ENCODE measurements at places on chromosomes 11 and 22.

- DNase-seq, result no peak
Observed at GRCh38 chr11:130653838-130654636, 205.6 kb downstream of the ADAMTS15 start.

DNA sequence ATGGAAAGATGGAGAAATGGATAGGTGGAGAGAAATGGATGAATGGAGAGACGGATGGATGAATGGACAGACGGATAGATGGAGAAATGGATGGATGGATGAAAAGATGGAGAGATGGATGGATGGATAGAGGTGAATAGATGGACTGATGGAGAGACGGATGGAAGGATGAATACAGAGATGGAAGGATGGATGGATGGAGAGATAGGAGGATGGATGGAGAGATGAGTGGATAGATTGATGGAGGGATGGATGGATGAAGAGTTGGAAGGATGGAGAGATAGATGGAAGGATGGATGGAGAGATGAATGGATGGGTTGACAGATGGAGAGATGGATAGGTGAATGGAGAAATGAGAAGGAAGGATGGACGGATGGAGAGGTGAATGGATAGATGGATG is 63.7 kb downstream of the FLRT1 start:
- no peak for DNase-seq

- DNase-seq, result no peak
Observed at GRCh38 chr11:126257764-126258163, 10.9 kb downstream of the SRPRA start.

DNA sequence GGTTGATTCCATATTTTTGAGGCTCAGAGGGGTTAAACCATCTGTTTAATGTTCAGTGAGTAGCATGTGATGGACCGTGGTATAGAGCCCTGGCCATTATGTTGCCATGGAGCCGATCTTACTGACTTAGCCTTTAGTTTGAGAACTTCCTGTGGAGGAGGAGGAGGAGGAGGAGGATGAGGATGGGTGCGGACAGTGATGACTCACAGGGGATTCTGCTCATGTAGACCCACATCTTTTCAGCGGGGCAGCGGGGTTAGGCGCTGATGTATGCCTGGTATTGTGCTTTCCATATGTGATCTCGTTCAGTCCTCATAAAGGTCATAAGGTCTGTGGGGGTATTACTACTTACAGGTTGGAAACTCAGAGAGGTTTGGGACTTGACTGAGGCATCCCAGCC is 13.9 kb downstream of the STX3 start:
- no peak for DNase-seq

DNA sequence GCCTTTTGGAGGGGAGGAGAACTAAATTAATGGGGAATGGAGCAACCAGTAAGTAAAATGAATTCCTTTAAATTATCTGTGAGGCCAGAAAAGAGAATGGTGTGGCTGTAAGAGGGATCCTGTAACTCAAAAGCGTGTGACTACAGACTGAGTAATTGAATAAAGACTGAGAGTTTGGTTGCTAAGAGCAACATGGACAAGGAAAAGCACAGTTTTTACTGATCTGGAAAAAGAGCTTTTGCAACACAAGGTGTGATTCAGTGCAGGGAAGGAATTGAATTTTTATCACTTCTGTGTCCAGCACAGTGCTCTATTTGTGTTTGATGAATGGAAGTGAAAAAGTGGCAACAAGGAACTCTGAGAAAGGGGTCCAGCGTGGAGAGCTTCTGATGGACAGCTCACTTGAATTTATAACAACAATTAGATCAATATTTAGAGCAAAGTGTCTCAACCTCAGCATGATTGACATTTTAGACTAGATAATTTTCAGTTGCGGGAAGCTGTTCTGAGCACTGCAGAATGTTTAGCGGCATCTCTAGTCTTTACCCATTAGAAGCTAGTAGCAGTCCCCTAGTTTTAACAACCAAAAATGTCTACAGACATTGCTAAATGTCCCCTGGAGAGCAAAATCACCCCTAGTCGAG is 202.8 kb upstream of the BDNF start:
- DNase-seq, result no peak

DNA sequence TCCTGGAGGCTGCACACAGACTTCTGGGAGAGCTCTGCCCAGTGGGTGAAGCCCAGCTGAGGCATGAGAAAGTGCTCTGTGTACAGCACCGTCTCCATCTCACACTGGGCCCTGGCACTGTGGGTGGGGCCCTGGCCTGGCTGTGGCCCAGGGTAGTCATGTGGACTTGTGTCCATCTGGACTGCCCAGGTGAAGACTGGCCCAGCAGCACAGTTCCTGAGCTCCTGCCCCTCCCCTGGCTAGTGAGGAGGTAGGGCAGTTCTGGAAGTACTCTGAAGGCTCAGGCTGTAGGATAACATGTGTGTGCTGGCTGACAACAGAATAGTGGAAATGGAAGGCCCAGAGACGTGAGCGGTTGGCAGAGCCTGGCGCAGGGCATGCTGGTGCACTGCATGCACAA is 35.4 kb downstream of the RSPH14 start:
- DNase-seq, result no peak

DNA sequence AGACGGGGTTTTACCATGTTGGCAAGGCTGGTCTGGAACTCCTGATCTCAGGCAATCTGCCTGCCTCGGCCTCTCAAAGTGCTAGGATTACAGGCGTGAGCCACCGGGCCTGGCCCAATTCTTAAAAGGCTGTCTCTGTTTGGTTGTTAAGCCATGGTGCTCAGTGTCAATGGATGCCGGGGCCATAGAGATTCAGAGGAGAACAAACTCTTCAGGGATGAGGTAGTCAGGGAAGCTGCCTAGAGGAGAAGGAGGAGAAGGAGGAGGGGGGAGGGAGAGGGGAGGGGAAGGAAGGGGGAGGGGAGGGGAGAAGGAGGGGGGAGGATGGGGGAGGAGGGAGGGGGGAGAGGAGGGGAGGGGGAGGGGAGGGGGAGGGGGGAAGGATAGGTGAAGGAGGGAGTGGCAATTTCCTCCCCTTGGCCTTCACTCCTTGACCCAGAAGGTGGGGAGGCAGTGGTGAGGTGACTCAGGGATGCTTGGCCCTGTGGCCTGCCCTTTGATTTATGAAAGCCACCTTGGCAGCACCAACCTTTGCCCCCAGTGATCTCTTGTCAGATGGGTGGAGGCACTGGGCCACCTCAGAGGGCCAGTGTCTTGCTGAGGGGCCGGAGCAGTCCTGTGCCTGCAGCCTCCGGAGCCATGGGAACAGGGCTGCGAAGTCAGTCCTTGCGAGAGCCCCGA is at the start of gene C11orf86:
Gene C11orf86, plus strand, starts transcription at position 581 of the 681 bp plus-strand sequence. Its CDS starts 59 bp downstream, at position 640.
- no peak for DNase-seq

GRCh38 chr11:35358391-35358790 is 61.0 kb downstream of the SLC1A2 start:
- no peak for DNase-seq

DNA sequence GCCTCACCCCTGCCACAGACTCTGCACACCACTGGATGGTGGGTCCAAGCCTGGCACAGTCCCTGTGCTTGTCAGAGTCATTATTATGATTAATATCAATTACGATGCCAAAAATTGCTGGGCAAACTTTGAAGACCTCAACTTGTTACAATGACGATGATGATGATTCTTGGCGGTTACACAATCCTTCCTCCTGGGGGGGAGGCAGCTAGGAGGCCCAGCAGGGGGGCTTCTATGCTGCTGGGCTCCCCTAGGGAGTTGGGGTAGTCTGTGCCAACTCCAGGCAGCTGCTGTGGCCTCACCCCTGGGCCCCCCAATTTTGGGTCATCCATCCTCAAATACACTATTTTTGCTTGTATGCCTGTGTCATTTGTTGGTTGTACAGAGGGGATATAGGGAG is 12.0 kb downstream of the SLC35E4 start:
- no peak for DNase-seq

DNA sequence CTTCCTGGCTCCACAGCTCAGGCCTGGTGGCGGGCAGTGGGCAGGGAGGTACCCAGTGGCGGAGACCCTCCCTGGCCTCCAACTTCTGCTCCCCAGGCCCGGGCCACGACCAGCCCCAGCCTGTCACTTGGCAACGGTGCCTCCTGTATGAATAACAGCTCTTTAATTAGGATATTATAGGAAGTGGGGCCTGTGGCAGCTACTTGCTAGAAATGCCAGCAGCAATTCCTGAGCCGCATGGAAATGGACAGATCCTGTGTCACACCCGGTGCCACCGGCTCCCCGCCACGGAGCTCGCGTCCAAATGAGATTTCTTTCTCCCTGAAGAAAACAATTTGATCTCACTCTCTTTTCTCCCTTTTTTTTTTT is 104.5 kb downstream of the CHST1 start:
- DNase-seq, result no peak

DNA sequence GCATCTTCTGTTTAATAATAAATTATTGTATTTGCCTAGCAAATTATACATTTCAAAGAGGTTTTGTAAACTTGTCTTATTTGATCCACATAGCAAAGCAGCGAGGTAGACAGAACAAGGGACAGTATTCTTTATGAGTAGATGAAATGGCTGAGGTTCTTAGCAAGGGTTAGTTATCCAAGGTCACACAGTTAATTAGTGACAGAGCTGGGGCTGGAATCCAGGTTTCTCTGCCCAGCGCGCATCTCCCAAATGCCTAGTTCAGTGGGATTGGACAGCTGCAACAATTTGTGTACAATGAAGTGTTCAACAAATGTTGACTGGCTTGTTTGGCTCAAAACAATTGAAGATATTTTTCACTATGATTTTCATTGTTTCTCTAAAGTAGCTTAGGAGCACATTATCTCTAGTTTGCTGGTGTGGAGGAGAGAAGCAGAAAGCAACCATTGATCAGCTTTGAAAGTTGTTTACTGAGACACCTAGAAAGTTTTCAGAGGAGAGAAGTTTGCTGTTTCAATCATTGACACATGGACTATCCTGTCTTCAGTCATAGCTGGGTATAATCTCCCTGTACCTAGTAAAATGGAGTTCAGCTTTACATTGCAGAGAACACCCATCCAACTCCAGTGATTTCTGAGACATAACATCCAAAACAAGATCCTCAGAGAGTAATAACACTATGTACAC is 270.6 kb downstream of the FAT3 start:
- DNase-seq, result no peak
